ENCODE measurements at places on chromosomes 13 and 19.

GRCh38 chr13:77784515-77784914 is 87.0 kb downstream of the SLAIN1 start:
- no peak for DNase-seq

GRCh38 chr13:27192973-27193372 is 21.4 kb upstream of the USP12 start:
- no peak for DNase-seq

DNA sequence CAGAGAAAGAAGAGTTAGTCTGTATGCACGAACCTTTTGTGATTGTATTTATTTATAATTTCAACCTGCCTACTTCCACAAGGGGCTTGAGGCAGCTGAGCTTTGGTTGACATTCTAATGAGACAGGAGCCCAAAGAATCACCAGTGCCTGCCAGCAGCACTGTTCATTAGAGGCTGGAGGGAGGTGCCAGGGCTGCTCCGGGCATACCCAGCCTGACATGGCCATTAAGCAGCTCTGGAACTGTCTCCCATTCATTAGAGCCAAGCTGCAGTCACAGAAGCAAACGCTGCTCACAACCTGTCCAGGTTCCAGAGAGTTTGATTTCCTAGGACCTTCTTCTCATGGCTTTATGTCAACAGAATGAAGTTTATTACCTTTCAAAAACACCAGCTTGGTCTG is 425.5 kb downstream of the RFC3 start:
- no peak for DNase-seq

DNA sequence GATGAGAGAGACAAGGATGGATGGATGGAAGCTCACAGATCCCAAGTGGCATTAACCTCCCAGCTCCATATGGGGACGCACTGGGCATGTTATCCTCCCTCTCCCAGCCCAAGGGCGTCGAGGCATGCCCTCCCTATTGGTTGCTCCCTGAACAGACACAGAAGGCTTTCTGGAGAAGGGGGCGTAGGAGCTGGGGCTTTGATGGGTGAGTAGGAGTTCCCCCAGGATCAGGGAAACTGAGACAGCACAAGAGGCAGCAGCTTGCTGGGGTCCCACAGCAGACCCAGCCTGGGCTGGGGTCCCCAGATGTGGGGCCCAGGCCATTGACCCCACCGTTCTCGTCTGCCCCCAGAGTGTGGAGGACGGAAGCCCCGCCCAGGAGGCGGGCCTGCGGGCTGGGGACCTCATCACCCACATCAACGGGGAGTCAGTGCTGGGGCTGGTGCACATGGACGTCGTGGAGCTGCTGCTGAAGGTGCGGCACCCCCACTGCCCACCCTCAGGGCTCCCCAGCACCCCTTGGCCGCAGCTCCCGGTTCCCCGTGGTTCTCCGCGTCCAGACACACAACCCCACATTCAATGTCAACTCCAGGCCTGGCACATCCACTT is 7.5 kb upstream of the PIK3R2 start:
- DNase-seq: no peak

DNA sequence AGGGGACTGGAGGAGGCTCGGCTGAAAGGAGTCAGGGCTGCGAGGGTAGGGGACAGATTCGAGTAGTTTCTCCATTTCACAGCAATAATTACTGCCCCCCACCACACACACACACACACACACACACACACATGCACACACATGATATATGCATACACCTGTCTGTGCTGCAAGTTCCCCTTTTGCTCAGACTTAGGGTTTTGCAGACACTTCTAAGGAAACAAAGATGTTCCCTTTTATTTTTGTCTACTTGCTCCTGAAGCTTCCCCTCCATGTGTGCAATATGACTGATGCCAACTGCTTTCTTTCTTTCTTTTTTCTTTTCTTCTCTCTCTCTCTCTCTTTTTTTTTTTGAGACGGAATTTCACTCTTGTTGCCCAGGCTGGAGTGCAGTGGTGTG is 13.4 kb downstream of the MBD3L2B start:
- no peak for DNase-seq

- no peak for DNase-seq
These were observed 18.1 kb downstream of the PEX11G start for GRCh38 chr19:7470540-7471305.

GRCh38 chr13:25135896-25136295 is 36.2 kb downstream of the AMER2 start:
- no peak for DNase-seq

DNA sequence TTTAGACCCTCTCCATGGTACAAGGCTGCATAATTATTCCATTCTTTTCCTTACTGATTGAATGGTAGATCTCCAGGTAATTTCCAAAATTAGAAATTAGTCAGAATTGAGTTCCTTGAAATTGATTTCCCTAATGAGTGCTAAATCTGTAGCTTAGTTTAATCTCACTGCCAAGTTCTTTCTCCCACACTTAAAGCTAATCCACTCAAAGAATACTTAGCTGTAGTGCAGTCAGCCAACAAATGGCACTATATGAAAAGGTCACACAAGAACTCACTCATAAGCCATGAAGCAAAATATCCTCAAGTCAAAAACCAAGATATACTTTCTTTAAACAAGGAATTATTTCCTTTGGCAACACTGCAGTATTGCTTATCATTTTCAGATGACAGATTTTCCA is 62.0 kb downstream of the XPO4 start:
- DNase-seq: no peak

DNA sequence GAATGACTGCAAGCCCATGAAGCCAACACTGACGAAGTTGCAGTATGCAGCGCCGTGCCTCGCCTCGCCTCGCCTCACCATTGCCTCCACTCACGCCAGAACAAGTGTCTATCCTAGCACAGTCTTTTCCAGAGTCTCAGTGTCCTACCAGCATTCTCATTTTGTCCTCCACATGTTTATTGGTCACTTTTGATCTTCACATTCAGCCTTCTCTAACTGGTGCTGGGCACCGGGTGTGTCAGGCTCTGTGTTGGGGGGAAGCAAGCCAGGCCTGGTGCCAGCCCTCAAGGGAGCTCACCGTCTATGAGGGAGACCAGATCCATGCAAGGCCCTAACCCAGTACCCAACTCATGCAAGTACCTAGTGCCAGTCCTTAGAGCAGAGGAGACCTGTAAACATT is 69.7 kb upstream of the GPR183 start:
- no peak for DNase-seq

- DNase-seq: peak; percentile 38
These were observed 57.2 kb downstream of the SPATA13 start for GRCh38 chr13:24217601-24218281.

DNA sequence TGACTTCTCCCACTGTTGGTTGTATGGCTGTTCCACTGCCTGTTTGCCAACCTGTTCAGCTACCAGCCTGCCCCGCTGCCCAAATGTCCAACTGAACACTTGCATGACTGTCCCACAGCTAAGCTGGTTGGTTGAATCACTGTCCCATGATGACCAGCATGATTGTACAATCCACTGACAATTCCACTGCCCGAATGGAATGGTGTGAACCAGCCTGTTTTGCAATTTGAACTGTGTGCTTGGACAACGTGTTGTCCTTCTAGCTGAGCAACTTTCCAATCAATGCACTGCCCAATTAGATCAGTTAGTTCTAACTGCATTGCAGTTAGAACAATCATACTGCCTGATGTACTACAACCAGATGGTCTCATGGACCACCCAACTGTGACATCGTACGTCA is 8.7 kb downstream of the ADAMTS10 start:
- no peak for DNase-seq

- no peak for DNase-seq
These were observed 295.9 kb downstream of the SUCLA2 start for GRCh38 chr13:47705185-47705584.

DNA sequence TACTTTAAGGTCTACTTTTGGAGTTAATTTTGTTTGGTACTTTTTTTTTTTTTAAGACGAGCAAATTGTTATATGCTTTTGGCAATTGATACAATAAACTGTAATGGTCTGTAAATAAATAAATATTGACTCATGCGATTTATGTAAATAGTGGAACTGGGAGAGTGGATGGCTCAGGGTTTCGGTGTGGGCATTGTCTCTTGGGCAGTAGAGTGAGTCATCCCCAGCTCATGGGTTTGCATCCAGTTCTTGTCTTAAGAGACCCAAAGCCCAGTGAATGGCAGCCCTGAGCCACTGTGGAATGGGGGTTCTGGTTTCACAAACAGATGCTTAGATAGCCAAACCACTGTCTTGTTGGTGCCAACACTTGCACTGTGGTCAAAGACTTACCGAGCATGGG is 33.0 kb downstream of the FGF9 start:
- no peak for DNase-seq

DNA sequence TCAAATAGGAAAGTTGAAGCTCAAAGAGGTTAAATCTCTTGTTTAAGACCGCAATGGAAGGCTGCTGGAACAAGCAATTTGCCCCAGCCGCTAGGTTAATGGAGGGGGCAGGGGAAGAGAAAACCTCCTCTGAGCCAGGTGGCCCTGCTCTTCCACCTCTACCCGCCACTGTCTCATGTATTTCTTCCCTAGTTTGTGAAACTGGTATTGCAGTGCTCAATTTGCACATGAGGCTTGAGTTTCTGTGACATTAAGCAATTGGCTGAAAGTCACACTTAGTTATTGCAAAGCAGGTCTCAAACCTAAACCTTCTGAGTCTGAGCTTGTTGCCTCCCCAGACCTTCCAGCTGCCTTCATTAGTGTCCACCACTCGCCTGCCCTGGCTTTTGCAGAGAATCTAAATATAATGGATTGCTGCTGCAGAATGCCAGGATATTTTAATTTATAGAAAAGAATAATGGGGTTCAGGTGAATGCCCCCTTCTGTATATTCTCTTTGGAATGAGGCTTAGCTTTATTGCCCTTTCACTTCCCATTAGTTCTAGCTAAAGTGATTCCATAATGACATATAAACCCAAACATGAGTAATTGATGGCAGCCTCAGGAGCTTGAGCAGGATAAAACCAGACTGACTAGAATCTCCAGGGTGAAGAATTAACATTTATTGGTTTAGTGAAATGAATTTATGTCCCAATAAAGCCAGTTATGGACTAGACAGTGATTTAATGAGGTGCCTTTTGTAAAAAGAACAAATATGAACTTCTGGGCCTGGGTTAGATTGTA is 27.0 kb upstream of the OLFM4 start:
- DNase-seq: no peak

DNA sequence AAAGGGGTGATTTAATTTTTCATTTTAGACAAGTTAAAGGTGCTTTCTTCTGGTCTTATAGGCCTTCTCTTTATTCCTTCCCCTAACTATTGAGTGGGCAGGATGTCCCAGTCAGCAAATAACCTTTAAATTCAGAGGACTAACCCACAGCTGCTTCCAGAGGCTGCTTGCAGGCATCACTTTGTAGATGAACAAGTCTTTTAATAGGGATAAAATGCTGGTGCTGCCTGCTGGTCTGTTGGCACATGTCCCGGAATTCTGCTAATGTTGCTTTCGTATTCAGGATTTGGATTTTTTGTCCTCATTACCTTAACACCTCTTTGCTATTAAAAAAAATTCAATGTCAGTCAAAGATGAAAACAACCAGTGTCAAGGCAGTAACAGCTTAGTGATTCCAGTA is 132.7 kb upstream of the KL start:
- no peak for DNase-seq

- DNase-seq: no peak
These were observed 1.3 kb downstream of the IL11 start for GRCh38 chr19:55368701-55369563.

DNA sequence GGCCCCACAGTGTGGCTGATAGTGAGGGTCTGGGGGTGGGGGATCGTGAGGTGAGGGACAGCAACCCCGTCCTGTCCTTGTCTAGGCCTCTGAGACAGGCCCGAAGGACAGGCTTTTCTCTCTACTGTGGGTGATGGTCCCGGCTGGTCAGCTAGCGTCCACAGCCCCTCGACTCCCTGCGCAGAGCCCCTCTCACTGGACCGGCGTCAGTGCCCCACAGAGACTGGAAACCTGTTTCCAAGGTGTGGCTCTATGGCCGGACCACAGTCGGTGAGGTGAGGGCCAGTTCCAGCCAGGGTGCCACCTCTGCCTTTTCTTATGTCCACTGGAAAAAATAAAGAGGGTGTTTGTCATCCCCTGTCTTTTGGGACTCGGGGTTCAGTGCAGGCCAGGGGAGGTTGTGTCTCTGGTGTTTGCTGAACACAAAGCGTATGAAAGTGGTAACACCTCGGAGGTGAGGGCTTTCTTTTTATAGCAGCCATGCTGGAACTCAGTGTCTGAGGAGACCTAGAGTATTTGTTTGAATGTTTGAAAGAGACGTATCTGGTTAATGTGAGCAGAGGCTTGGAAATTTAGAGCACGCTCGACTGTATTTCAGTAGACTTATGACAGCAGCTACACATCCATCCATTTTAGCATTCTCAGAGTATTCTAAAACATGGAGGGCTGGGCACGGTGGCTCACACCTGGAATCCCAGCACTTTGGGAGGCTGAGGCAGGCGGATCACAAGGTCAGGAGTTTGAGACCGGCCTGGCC is 22.8 kb downstream of the ATP11A start:
- DNase-seq: no peak
